Renal pelvis (tissue), 12 donors: ENCODE measurements at places on chromosomes 11 and 22. TPM values are rescaled to one million over a fixed set of nuclear protein-coding genes. Genes with fewer than 3 reads are reported as not detected.

Gene DSCAML1
- 2.9 TPM for polyA plus RNA-seq

Gene HBD
- 0.93 TPM for polyA plus RNA-seq

- no peak for DNase-seq
These were observed 63.4 kb downstream of the NRXN2 start for GRCh38 chr11:64659417-64660144.

- DNase-seq, result no peak
These were observed 69.9 kb downstream of the MPPED1 start for GRCh38 chr22:43481568-43482317.

- DNase-seq, result no peak
These were observed 58.6 kb downstream of the CABIN1 start for GRCh38 chr22:24069721-24070120.

GRCh38 chr22:27186643-27187042 is 529.3 kb downstream of the MIAT start:
- no peak for DNase-seq

DNA sequence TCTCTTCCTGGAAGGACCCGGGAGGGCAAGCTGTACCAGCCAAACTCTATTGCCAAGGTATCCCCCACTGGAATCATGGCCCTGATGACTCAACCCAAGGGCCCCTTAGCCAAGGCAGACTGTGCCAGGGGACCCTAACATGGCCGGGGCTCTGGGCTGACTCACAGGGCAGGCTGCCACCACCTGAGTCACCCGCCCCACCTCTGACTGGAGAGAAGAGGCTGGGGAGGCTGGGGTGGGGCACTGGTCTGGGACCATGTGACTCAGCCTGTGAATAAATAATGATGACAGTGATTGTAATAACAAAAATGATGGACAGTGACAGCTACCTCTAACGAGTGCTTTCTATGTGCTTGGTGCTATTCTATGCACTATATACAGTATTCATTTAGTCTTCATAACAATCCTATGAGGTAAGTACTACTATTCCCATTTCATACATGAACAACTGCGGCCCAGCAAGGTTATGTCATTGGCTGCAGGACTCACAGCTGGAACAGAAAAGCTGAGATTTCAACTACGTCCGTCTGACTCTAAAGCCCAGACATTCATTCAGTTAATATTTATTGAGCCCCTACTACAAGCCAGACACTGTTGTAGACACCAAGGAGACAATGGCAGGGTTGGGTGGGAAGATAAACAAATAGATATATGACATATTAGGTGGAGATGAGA is 84.2 kb downstream of the FBXO7 start:
- no peak for DNase-seq

DNA sequence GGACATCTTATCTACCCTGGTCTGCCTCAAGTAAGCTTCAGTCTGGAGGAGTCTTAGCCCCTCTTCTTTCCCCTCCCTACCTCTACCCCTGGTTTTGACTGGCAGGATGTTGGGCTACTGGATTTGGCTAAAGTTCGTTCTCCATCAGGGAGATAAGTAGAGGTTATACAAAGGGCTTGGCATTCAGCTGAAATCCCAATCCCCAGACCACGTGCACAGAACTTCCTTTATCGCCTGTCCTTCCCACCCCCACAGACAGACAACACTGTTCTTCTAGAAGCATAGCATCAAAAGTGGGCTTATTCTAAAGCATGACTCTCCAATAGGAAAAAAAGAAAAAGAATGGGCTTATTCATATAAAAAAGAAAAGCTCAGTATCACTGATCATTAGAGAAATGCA is 7.8 kb downstream of the PRG3 start:
- DNase-seq, result no peak
